ENCODE measurements at places on chromosomes 3 and 15.

DNA sequence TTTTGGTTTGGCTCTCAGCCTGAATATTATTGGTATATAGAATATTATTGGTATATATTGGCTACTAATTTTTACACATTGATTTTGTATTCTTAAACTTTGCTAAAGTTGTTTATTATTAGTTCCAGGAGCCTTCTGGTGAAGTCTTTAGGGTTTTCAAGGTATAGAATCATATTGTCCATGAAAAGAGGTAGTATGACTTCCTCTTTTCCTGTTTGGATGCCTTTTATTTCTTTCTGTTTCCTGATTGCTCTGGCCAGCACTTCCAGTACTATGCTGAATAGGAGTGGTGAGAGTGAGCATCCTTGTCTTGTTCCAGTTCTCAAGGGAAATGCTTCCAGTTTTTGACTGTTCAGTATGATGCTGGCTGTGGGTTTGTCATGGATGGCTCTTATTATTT lies 107.3 kb upstream of the LIPC start:
- no peak for DNase-seq

GRCh38 chr15:60795889-60796288 lies 316.9 kb upstream of the ICE2 start:
- DNase-seq = no peak

DNA sequence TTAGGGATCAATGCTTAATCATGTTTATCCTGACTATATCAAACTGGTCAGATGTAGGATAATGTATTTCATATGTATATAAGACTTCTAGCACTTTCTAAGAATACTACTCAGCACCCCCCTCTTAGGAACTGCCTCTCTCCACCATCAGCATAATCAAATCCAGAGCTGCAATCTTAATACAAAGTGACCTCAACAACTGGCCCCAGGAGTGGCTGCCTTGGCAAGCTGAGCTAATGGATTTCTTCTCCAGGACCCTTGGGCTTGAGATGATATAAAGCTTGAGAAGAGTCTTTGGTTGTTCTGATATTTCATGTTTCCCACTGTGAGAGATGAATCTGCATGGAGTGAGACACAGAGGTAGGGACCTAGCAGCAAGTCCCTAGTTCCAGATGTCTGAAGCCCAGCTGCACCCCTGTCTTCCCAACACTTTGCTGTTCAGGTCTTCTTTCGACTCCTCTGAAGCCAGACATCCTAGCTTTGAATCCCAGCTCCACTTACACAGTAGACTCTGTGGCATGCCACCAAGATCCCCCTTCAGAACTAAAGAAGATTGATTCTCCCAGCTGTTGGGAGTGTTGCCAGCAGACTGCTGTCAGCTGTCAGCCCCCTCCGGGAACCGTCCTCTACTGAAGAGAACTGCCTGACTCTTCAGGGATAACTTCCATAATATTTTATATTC lies 309.3 kb upstream of the UBE2E2 start:
- DNase-seq = no peak

- no peak for DNase-seq
Measured at GRCh38 chr3:185722881-185723280, 102.0 kb downstream of the IGF2BP2 start.

- DNase-seq = no peak
Measured at GRCh38 chr15:57592426-57592825, 722 bp downstream of the MYZAP start.

- DNase-seq = peak; percentile 17
Measured at GRCh38 chr3:77427528-77427927, 387.6 kb downstream of the ROBO2 start.

- no peak for DNase-seq
Measured at GRCh38 chr3:116148881-116149851, 296.1 kb downstream of the LSAMP start.

GRCh38 chr3:48412375-48413001 lies 17.4 kb downstream of the PLXNB1 start:
- DNase-seq = no peak

DNA sequence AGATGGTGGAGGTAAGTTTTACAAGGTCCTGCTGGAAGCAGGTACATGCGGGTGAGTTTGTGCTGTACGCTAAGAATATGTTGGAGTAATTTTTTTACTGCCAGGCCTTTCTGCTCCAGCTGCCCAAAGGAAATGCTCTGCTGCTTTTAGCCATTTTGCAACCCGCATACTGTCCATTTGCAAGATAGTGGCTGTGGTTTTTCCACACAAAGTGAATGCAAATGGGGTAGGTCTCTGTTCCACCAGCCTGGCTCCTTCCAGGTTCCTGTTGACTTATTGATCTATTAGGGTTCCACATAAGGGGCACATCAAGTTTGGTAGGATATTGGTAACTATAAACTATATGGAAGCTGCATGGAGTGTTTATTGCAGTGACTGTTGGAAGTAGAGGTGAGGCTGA lies 227.1 kb downstream of the SI start:
- DNase-seq = no peak

DNA sequence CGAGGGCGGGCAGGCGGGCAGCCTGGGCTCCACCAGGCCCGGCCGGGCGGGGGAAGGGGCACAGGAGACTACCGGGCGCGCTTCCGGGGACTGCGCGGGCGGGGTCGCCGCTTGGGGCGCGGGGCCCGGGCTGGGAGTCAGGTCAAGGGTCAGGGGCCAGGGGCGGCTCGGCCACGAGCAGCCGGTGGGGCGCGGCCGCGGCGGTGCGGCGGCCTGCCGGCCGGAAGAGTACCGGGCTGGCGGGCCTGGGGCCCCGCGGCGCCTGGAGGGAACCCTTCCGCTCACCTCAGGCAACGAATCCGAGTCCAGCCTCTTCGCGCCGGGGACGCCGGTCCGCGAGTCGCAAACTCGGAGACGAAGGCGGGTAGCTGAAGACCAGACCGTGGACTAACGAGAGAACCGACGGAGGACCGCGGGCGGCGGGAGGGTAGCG lies 225 bp downstream of the RHOA start:
- no peak for DNase-seq

All from foreskin keratinocyte (primary cell).